ENCODE measurements at places on chromosomes 1 and 21.

GRCh38 chr1:180153032-180153431 is 1.6 kb upstream of the QSOX1 start:
- no peak for DNase-seq

DNA sequence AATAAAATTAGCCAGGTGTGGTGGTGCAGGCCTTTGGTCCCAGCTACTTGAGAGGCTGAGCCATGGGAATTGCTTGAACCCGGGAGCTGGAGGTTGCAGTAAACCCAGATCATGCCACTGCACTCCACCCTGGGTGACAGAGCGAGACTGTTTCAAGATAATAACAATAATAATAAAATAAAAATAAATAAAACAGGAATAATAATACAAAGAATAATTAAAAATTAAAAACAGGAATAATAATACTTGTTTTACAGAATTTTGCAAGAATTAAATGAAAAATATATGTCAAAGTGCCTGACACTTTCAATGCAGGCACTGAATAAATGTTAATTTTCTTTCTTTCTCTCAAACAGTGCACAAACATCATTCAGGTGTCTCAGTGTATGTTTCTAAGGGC is 26.5 kb upstream of the CTH start:
- DNase-seq, result no peak

DNA sequence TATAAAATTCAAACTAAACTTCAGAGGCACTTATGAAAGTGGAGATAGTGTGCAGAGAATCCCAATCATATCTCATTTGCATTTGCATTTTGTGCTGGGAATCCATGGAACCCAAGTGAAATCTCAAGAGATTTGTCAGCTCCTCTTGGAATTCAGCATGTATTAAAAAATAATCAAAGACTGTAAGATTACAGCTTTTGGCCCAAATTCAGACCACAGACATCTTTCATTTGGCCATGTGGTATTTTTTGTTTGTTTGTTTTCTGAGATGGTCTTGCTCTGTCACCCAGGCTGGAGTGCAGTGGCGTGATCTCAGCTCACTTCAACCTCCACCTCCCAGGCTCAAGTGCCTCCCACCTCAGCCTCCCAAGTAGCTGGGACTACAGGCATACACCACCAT is 3.8 kb upstream of the CACYBP start:
- DNase-seq, result no peak

- DNase-seq, result no peak
Observed at GRCh38 chr1:154808909-154809262, 61.2 kb downstream of the KCNN3 start.

- DNase-seq, result no peak
Observed at GRCh38 chr1:187837787-187838186, 1009.0 kb downstream of the PLA2G4A start.

DNA sequence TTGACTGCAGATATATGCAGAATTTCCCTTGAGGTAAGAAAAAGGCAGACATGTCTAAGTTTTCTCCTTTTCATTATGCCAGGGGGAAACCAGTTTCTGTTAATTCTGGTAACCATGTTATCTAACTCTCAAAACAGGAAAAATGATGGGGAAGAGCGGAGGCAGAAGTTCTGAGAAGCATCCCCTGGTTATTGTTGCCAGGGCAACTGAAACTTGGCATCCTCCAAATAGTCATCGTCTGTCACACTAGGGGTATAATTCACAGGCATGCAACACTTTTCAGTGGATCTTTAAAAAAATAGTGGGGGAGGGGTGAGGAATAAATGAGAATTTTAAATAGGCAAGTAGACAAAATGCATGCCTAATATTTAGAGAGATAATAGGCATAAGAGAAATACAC is 715.3 kb upstream of the CXADR start:
- DNase-seq, result no peak

GRCh38 chr1:160221089-160221488 is 15.9 kb downstream of the PEA15 start:
- DNase-seq, result no peak

DNA sequence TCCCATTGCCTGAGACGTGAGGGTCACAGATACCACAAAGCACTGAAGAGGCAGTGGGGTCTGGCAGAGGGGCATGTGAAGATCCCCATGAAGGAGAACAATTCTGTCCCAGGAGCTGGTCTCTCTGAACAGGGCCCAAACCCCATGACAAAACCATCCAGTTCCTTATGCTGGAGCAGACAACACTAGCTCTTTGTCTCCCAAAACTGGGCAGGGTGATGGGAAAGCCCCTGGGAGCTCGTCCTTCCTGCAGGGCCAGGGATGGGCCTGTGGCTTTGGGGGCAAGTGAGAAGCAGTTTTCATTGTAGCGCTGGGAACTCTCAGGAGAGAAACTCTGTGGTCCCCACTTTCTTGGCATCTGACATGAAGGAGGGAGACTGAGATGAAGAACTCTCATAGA is 8.8 kb downstream of the ETV3L start:
- DNase-seq, result no peak

GRCh38 chr1:104028416-104029035 is 278.8 kb downstream of the AMY1C start:
- no peak for DNase-seq

GRCh38 chr1:155128755-155129473 is 1.2 kb downstream of the EFNA1 start:
- DNase-seq, result no peak

- no peak for DNase-seq
Observed at GRCh38 chr1:3981746-3982505, 81.9 kb upstream of the C1orf174 start.

DNA sequence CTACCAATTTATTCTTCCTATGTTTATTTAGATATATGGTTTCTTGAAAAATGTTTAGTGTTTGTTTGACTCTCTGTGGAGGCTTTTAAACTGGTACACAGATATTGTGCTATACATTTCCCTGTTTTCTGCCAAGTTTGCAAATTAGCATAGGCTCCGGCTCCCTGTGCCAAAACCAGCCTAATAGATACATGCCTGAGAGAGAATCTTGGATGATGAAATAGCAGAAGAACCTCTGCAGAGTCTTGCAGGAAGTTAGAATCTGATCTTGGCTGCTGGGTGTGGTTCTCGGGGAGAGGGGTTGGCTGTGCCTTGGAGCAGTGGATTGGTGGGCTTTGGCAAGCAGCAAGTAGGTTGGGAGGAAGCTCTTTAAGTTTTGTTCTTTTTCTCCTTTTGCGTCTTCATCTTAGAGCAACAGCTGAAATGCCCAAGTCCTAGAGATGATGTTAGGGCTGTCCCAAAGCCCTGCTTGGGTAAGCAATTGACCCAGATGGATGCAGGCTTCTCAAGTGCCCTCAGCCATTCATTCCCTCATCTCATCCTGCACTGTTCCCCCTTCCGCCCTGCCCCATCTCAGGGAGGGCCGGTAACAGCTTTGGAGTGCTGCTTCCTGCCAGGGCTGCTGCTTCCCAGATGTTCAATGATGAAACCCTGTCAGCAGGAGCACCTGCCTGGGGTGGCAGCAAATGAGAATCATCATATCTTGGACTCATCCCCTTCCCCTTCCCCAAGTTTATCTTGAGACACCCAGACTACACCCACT is 9.3 kb downstream of the PLA2G2A start:
- DNase-seq, result no peak

GRCh38 chr1:63921359-63921758 is 147.5 kb downstream of the ROR1 start:
- no peak for DNase-seq

GRCh38 chr1:23020706-23021405 is 1.6 kb downstream of the KDM1A start:
- DNase-seq, result no peak

GRCh38 chr1:153404768-153405167 is 11.6 kb upstream of the S100A7A start:
- peak; percentile 30 for DNase-seq

DNA sequence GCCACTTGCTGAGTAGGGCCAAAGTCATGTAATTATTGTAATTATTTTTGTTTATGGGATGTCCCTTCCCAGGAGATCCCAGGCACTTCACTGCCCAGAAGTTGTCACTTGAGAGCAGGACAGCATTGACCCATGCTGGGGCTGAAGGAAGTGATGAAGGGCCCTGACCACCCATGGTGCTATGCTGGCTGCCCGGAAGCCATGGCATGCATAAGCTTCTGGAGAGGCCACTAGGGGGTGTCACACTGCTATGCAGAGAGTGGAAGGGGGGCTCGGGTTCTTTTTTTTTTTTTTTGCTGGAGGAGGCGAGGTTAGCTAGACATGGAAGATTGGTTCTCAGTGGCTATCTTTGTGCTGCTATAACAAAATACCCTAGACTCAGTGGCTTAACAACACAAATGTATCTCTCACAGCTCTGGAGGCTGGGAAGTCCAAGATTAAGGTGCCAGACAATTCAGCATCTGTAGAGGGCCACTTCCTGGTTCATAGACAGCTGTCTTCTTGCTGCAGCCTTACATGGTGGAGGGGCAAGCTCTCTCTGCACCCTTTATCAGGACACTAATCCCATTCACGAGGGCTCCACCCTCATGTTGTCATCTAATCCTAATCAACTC is 84.9 kb downstream of the CNIH3 start:
- DNase-seq, result no peak

DNA sequence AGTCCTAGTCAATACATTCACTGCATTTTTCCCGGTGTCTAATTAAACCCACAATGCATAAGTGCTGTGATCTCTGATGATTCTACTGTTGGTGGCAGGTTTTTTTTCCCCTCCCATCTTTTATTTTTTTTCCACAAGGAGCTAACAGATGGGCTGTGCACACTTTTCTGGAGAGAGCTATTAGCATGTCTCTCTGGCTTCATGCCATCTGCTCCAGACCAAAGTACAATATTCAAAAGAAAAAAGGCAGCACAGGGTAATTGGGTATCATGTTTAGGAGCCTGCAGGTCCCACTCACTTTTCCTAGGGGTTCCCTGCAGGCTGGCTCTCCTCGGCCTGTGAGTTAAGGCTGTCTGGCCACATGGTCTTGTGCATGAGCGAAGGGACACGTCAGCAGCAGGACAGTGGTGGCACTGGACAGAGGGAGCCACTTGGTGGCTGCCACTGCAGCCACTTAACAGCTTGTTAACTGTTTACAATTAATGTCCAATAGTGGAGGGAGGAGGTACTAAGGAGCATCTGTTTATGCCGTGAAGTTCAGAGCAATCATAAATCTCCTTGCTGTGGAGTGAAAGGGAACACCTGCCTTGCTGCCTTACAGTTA is 53.5 kb upstream of the C8B start:
- DNase-seq, result no peak

- DNase-seq, result no peak
Observed at GRCh38 chr1:234683861-234684632, 74.1 kb upstream of the IRF2BP2 start.

DNA sequence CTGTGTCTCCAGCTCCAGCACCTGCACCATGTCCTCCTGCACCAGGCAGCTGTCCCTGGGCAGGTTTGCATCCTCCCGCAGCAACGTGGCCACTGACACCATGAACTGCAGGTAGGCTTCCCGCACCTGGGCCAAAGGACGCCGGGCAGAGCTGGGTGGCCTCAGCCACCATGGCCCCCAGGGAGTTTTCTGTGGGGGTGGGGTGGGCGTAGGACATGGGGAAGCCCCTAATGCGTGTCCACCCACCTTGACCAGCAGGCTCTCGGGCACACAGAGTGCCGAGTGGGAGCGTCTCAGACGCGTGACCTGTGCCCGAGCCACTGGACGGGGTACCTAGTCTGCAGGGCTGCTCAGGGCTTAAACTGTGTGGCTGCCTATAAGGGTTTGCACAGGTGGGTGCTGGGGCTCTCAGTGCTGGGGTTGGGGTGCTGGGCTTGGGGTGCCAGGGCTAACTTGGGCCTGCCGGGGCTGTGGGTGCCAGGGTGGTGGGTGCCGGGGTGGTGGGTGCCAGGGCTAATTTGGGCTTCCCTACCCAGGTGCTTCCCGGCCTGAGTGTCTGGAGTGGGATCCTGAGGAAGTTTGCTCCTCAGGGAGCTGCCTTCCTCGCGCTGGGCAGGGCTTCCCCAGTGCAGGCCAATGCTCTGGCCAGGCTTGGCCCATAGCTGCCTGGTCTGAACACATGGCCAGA is 17.7 kb downstream of the PRXL2B start:
- DNase-seq, result no peak

- no peak for DNase-seq
Observed at GRCh38 chr1:246072456-246072955, 434.6 kb downstream of the SMYD3 start.

- no peak for DNase-seq
Observed at GRCh38 chr1:118304722-118305359, 119.8 kb upstream of the SPAG17 start.

DNA sequence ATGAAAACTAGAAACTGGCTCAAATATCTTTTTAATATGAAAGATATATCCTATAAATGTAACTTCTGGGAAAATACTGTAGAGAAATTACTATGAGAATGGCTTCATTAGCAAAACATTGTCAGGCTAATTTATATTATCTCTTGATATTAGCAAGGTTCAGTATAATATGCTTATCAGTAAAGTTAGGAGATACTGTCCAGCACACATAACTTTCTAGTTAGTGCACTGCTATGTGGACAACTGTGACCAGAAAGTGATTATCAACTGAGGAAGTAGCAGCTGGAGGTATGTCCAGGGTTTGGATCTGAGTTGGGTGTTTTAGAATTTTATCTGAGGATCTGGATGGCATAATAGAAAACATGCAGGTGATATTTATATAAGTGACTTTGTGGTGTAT is 7.5 kb downstream of the LRRC8C start:
- DNase-seq, result no peak

- DNase-seq, result no peak
Observed at GRCh38 chr1:75588779-75589475, 22.0 kb downstream of the SLC44A5 start.

- no peak for DNase-seq
Observed at GRCh38 chr1:167499664-167500101, 18.6 kb downstream of the CD247 start.

DNA sequence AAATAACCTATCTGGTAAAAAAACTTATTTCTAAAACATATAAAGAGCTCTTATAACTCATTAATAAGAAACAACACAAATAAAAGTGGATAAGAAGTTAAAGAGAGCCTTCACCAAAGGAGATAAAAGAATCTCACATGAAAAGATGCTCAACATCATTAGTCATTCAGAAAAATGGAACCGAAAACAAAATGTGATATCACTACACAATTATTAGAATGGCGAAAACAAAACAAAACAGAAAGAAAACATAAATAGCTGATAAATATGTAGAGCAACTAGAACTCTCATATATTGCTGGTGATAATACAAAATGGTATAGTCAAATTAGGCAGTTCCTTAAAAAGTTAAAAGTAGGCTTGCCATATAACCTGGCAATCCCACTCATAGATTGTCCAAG is 1109.3 kb downstream of the PLA2G4A start:
- DNase-seq, result no peak

DNA sequence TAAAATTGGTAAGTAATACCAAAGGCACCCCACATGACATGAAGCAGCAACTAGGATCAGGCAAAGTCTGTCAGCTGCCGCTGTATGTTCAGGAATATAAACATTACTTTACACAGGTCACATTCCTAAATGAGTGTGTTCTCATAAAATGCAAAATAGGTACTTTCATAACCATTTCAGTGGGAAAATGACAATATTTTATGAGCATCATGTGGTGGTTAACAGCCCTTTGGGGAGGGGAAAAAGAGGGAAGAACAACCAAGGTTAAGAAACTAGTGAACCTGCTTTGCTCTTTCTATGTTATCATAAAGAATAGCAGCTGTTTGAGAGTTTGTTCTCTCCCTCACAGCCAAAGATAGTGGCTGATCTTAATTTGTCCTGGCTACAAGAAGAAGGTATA is 105.4 kb upstream of the LBR start:
- no peak for DNase-seq
